ENCODE measurements at places on chromosomes 16 and 17.

- no peak overlapping the region for H3K27ac ChIP-seq
- no peak overlapping the region for H3K4me3 ChIP-seq
- DNase-seq: no peak
- no peaks in the 10 kb centered on the region for H3K4me1 ChIP-seq
- H3K27me3 ChIP-seq: no peaks in the 10 kb centered on the region
- H3K36me3 ChIP-seq: 0 out of 2 replicates have a peak, but pooled peaks cover 4% of the 10 kb centered on the region
These were observed 388.0 kb upstream of the CA10 start for GRCh38 chr17:52546493-52546892.

GRCh38 chr17:39601758-39602532 lies 5.8 kb downstream of the NEUROD2 start:
- no peak for DNase-seq
- H3K27ac ChIP-seq: no peak overlapping the region
- H3K4me1 ChIP-seq: no peaks in the 10 kb centered on the region
- peaks cover 74% of the 10 kb centered on the region for H3K27me3 ChIP-seq
- H3K4me3 ChIP-seq: no peak overlapping the region

DNA sequence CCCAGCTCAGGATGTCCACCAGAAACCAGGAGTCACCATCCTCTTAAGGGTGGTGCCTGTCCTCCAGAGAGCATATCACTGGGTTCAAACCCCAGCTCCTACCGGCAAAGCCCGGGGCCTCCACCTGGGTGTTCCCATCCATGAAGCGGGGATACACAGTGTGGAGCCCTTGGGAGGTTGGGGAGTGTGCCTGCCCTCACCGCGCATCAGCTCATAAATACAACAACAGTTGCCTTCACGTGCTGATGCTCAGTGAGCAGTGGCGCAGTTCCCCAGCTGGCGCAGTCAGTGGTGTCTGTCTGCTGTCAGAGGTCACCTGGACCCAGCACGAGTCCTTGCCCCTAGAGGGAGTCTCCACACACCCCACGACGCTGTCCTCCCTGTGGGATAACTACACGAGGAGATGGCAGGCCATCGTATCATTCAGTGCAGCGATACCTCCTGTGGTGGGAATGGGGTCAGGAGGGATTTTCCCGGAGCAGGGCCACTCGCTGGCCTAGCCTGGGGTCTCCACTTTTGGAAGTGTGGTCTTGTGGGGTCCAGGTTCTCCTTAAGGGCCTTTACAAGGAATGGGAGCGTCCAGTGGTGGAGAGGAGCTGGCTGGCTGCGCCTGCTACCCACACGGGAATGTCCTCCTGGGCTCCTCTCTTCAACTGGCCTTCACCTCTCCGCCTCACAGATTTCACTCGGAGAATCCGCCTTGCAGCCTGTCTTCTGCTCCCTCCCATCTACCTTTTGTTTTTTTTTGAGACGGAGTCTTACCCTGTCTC lies 2.3 kb upstream of the ELOB start:
- no peak for DNase-seq
- H3K4me1 ChIP-seq: peaks cover 23% of the 10 kb centered on the region
- H3K27ac ChIP-seq: no peak overlapping the region
- H3K36me3 ChIP-seq: peaks cover 12% of the 10 kb centered on the region

DNA sequence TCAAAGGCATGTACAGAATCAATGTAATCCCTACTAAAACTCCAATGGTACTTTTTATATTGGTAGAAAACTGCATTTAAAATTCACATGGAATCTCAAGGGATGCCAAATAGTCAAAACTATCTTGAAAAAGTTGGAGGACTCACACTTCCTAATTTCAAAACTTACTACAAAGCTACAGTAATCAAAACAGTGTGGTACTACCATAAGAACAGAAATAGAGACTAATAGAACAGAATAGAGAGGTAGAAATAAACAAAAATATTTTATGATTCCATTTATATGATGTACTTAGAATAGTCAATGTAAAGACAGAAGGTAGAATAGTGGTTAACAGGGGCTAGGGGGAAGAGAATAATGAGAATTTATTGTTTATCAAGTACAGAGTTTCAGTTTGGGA lies 8.8 kb downstream of the TRIM37 start:
- H3K4me1 ChIP-seq: peaks cover 30% of the 10 kb centered on the region
- H3K4me3 ChIP-seq: no peak overlapping the region
- H3K27me3 ChIP-seq: no peaks in the 10 kb centered on the region
- no peak overlapping the region for H3K27ac ChIP-seq
- peaks cover 23% of the 10 kb centered on the region for H3K36me3 ChIP-seq

DNA sequence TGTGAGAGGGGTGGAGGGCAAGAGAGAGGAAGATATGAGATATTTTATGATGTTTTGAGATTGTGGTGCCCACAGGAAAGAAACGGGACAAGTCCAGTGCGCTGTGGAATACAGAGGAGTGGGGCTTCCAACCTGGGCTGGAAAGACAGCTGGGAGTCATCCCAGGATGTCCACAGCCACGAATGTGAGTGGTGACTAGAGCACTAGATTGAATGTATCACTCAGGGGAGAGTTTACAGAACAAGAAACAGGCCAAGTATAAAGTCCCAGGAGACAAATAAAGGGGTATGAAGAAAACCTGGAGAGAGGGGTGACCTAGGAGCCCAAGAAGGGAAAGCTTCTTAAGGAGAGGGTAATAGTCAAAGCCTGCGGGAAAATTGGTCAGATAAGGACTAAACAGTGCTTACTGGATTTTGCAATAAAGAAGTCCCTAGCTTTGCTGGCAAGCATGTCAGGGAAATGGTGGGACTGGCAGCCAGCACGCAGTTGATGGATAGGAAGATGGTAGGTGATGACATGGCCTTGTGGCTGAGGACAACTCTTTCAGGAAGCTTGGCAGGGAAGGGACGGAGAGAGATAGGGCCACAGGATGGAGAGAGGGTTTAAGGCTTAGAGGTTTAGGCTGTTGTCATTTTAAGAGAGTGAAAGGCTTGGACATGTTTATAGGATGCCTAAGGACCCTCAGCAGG lies 114.5 kb downstream of the AXIN2 start:
- no peak for DNase-seq
- H3K4me3 ChIP-seq: no peak overlapping the region
- no peak overlapping the region for H3K27ac ChIP-seq
- peaks cover 19% of the 10 kb centered on the region for H3K27me3 ChIP-seq
- H3K36me3 ChIP-seq: no peaks in the 10 kb centered on the region

DNA sequence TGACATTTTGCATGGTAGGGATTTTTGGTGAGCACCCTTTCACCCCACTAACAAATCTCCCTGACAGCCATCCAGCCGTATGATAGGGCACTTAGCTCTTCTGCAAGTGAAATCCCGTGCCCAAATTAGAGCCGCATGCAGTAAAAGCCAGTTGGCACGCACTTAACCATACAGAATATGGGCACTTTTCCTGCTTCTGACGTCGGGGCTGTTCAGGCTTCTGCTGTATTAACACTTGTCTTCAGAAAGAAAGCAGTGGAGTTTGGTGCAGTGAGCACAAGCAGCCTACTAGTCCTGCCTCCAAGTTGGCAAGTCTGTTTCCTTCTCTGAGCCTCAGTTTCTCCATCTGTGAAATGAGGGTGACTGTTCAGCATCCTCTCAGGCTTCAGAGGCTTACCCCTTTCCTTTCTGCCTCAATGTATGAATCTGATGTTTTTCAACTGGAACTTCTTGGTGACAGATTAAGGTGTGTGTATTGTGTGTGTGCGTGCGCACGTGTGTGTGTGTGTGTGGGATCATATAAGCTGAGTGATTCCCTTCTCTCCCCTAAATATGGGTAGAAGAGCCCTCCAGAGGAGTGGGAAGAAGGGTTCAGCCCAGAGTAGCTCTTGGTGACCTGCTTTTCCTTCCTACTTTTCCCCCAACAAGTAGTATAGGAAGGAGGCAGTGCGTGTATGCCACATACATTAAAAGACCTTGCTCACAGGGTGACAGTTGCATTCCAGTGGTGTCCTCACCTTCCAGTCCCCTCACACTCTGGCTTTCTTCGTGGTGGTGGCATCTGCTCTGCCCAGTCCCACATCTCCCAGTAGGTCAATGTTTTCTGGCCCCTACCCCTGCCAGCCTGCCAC lies 19.0 kb downstream of the IGF2BP1 start:
- peaks cover 52% of the 10 kb centered on the region for H3K4me1 ChIP-seq
- peak overlapping the region; percentile 75 for H3K27ac ChIP-seq
- DNase-seq: no peak

Measured in HFFc6 (cell line).